Mesothelial cell of epicardium (in vitro differentiated cells): ENCODE measurements at places on chromosomes 3 and 15. TPM values are rescaled to one million over a fixed set of nuclear protein-coding genes. Genes with fewer than 3 reads are reported as not detected.
A peak's percentile ranks its signal among the peaks of the same experiment; 100 is the strongest.

Gene RHOV
- 3.4 to 4.4 TPM (median 3.4 TPM) in 3 replicates for total RNA-seq

Gene AMIGO3
- 0.78 to 0.95 TPM in 2 of 3 replicates, not detected in the other for total RNA-seq

Gene SAMMSON
- total RNA-seq = not detected in 3 replicates

DNA sequence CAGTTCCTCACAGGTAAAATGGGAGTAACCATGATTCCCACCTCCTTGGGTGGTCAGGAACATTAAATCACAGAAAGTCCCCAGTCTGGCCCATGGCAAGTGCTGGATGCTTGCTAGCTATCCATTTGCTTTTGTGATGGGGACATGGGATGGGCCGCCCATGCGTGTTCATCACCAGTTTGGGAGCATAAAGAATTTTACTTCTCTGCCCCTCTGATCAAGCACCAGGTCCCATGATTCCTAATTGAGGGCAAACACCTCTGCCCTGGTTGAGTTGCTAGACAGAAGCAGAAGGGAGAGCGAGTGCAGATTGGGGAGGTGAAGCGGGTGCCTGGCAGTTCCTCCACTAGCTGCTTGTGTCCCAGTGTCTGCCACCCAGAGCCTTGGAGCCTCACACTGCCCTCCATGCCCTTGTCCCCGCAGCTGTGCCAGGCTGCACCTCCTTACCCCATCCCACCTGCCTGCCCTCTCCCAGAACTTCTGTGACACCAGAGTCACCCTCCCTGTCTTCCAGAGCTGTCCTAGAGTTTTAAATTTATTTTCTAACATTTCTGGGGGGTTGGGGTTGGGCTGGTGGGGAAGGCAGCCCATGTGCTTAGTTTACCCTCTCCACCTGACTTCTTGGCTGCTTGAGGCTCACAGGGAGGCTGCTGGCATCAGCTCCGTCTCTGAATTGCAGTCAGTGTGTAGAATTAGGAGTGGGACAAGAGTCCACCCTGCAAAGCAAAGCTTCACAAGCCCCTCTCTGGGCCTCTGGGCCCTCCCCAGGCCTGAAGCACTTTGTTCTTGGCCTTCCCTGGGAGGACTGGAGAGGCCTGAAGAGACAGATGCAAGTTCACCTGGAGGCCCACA lies 18.4 kb downstream of the CFAP100 start:
- peaks cover 30% of the 10 kb centered on the region for H3K27me3 ChIP-seq
- H3K4me1 ChIP-seq = peaks cover 4% of the 10 kb centered on the region
- no peak overlapping the region for H3K27ac ChIP-seq
- H3K4me3 ChIP-seq = no peak overlapping the region
- no peaks in the 10 kb centered on the region for H3K36me3 ChIP-seq

DNA sequence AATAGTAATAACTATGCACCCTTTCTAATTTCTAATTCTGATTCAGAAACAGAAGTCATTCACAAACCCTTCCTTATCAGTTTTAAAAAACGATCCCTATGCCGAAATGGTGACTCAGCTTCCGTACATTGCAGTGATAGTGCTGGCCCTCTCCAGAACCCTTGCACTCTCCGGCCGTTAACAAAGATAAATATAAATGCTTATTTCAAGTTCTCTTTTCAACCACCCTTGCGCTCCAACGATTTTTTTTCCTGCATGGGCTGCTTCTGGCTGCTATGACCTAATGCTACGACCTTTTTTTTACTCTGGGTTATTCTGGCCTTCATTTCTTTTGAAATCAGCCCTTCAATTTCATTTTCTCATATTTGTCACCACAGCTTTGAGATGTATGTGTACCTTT lies 646.2 kb downstream of the NTRK3 start:
- no peak overlapping the region for H3K4me3 ChIP-seq
- no peaks in the 10 kb centered on the region for H3K27me3 ChIP-seq
- H3K27ac ChIP-seq = no peak overlapping the region

GRCh38 chr3:122609798-122610559 lies 32.5 kb downstream of the PARP15 start:
- DNase-seq = no peak
- H3K4me3 ChIP-seq = no peak overlapping the region
- peaks cover 4% of the 10 kb centered on the region for H3K27me3 ChIP-seq

DNA sequence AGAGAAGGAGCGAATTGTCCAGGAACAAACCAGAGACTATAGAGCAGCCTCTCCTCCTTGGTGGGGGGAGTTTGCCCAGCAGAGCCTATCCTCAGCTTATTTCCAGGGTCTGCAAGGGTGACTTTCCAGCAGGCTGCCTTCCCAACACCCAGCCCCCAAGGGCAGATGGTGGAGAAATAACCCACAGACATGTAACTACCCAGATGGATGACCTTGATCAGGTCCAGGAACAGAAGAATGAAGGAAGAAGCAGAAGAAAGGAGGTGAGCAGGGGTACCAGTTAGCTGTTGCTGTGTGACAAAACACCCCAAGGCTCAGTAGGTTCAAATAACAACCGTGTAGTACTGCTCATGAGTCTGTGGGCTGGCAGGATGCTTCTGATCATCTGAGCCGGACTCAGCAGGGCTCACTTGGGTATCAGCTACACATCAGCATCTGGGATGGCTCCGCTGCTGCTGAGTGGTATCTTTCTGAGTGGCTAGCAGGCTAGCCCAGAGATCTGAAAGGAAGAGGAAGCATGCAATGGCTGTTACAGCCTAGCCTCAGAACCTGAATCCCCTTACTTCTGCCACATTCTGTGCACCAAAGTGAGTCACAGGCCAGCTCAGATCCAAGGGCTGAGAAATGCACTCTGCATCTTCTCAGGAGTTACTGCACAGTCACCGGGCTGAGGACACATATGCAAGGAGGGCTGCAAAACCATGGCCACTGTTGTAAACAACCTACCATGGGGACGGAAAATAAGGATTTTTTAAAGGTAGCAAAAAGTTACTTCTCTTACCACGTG lies 22.2 kb upstream of the TXNRD3 start:
- no peak for DNase-seq
- no peak overlapping the region for H3K4me3 ChIP-seq
- no peak overlapping the region for H3K27ac ChIP-seq
- peaks cover 23% of the 10 kb centered on the region for H3K4me1 ChIP-seq
- no peaks in the 10 kb centered on the region for H3K36me3 ChIP-seq

GRCh38 chr3:61638741-61639140 lies 77.4 kb downstream of the PTPRG start:
- no peaks in the 10 kb centered on the region for H3K27me3 ChIP-seq
- DNase-seq = no peak
- no peak overlapping the region for H3K4me3 ChIP-seq
- H3K4me1 ChIP-seq = peaks cover 13% of the 10 kb centered on the region

DNA sequence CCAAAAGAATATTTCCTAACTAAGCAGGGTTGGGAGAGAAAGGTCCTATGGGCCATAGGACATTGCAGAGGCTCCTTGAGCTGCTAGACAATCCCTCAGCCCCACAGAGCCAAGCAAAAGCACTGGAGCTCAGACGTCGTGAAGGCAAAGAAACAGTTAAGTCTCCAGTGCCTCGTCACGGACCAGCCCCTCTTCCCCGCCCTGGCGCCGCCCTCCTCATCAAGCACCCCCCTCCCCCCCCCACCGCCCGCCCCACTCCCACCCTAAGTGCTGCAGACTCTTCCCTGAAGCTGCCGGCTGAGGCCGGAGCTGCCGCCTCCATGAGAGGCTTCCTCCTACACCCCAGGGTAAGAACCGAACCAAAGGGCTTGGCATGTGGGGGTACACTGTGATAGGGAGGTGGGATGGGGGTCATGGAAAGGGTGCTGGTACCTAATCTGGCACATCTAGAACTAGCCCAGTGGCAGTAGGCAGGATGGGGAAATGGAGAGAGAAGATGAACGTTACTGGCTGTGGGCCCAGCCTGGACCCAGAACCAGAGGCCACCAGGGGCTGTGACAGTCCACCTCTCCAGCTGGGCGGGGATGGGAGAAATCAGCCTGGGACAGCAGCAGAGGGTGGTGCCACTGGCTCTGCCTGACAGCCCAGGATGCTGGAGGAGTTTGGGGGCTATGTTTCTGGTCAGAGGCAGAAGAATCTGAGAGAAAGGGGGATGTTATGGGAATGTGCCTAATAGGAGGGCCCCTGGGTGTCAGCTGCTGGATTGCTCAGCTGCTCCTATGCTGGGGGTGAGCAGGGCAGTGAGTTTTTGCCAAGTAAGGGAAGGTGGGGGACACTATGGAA lies at the start of gene MAP1A:
TSS of gene MAP1A (plus strand) at position 255 of the 843 bp plus-strand sequence. CDS start 3,866 bp downstream, outside the sequence.
- peaks cover 2% of the 10 kb centered on the region for H3K27me3 ChIP-seq
- H3K27ac ChIP-seq = peak within 1 kb of the TSS; percentile 92
- peaks cover 14% of the 10 kb centered on the region for H3K36me3 ChIP-seq

DNA sequence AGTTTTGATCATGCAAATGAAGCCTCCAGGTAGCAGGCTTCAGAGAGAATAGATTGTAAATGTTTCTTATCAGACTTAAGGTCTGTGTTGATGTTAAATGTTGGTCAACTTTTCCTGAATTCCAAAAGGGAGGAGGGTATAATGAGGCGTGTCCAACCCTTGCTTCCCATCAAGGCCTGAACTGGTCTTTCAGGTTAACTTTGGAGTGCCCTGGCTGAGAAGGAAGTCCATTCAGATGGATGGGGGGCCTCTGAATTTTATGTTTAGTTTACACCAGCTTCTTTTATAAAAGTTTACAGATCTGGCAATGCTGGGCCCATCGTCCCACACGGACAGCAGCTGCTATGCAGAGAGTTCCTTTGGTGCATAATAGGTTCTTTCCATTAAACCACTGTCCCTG lies 8.9 kb downstream of the CCDC13 start:
- H3K27ac ChIP-seq = no peak overlapping the region
- H3K4me3 ChIP-seq = no peak overlapping the region
- DNase-seq = peak; percentile 5
- H3K27me3 ChIP-seq = peaks cover 4% of the 10 kb centered on the region

DNA sequence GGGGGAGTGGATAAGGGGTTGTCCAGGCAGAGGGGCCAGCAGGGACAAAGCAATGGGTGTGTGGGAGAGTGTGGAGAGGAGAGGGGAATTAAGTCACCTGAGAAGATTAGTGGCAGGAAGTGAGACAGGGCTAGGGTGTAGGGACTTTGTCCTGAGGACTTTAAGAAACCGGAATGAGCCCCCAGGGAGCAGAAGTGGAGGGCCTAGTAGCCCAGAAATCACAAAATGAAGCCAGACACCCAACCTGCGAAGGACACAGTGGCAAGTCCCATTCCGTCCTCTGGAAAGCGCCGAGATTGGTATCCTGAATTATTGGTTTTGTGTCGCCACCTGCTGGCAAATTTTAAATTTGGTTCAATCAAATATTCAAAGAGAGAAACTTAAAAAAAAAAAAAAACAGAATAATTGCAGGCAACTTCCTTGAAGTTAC lies 78.0 kb upstream of the SLC25A36 start:
- H3K27me3 ChIP-seq = peaks cover 4% of the 10 kb centered on the region
- no peaks in the 10 kb centered on the region for H3K4me1 ChIP-seq
- peak; percentile 38 for DNase-seq
- H3K27ac ChIP-seq = no peak overlapping the region
- no peaks in the 10 kb centered on the region for H3K36me3 ChIP-seq

- no peak overlapping the region for H3K27ac ChIP-seq
- peaks cover 16% of the 10 kb centered on the region for H3K36me3 ChIP-seq
- peaks cover 4% of the 10 kb centered on the region for H3K4me1 ChIP-seq
- no peak for DNase-seq
- H3K27me3 ChIP-seq = no peaks in the 10 kb centered on the region
These were observed 115.8 kb downstream of the FBXL22 start for GRCh38 chr15:63712828-63713520.

DNA sequence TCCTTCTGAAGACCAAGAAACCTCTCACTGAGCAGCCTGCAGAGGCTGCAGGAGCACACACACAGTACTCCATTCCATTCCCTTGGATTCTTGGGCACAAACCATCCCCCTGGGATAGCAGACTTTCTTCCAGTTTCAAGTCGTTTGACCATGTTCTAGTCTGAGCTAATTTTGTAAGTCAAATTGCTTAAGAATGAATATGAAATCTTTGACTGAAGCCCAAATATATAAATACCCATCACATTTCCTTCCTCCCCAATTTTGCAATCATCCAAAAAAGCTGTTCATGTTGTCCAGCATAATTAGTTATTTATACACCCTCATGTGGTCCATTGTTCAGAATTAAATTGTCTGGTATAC lies 231.2 kb upstream of the TPRG1 start:
- no peak for DNase-seq
- peaks cover 9% of the 10 kb centered on the region for H3K4me1 ChIP-seq
- H3K4me3 ChIP-seq = no peak overlapping the region
- H3K27me3 ChIP-seq = no peaks in the 10 kb centered on the region
- H3K36me3 ChIP-seq = peaks cover 2% of the 10 kb centered on the region

- no peak overlapping the region for H3K27ac ChIP-seq
- peaks cover 2% of the 10 kb centered on the region for H3K36me3 ChIP-seq
- peaks cover 6% of the 10 kb centered on the region for H3K27me3 ChIP-seq
- no peak overlapping the region for H3K4me3 ChIP-seq
- no peaks in the 10 kb centered on the region for H3K4me1 ChIP-seq
These were observed 172.9 kb downstream of the ITPR1 start for GRCh38 chr3:4666071-4666470.

DNA sequence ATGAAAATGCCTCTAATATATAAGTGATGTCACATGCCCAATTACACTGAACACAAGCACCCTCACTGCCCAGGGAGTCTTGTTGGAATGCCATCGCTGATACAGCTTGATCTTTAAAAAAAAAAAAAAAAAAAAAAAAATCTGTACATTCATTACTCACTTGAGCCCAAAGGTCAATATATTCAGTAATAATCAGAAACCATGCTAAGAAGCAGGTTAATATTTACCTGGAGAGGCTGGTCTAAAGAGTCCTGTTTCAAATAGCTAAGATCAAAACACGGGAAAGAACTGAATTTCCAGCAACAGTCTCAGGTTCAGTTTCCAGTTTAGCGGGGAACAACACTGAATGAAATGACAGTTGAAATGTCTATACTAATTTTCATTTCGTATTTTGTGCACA lies 109.9 kb downstream of the UACA start:
- H3K4me1 ChIP-seq = no peaks in the 10 kb centered on the region
- H3K27me3 ChIP-seq = no peaks in the 10 kb centered on the region
- peaks cover 12% of the 10 kb centered on the region for H3K36me3 ChIP-seq
- H3K4me3 ChIP-seq = no peak overlapping the region

GRCh38 chr15:85556618-85556895 lies 176.2 kb downstream of the AKAP13 start:
- no peak overlapping the region for H3K27ac ChIP-seq
- no peak for DNase-seq
- H3K36me3 ChIP-seq = peaks cover 10% of the 10 kb centered on the region
- H3K27me3 ChIP-seq = no peaks in the 10 kb centered on the region
- no peak overlapping the region for H3K4me3 ChIP-seq

DNA sequence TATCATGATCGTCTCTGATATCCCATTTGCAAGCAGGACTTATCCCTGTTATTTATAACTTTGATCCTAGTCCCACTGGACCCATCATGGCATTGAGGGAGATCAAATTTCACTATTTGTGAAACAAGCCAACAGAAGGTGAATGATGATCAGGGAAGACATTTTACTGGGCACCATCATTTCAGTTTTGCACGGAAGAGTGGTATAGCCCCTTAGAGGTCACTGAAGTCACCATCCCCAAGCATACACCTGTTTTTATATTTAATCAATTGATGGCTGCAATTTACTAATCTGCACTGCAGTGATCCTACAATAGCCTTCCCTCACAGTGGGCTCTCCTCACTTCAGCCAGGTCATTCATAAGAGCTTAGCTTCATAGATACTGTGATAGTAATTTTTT lies 132.4 kb downstream of the FHIT start:
- no peaks in the 10 kb centered on the region for H3K4me1 ChIP-seq
- H3K4me3 ChIP-seq = no peak overlapping the region
- peaks cover 8% of the 10 kb centered on the region for H3K36me3 ChIP-seq
- H3K27ac ChIP-seq = no peak overlapping the region
- DNase-seq = no peak
- no peaks in the 10 kb centered on the region for H3K27me3 ChIP-seq
